ENCODE measurements at places on chromosomes 7 and 10. TPM values are rescaled to one million over a fixed set of nuclear protein-coding genes. Genes with fewer than 3 reads are reported as not detected.

DNA sequence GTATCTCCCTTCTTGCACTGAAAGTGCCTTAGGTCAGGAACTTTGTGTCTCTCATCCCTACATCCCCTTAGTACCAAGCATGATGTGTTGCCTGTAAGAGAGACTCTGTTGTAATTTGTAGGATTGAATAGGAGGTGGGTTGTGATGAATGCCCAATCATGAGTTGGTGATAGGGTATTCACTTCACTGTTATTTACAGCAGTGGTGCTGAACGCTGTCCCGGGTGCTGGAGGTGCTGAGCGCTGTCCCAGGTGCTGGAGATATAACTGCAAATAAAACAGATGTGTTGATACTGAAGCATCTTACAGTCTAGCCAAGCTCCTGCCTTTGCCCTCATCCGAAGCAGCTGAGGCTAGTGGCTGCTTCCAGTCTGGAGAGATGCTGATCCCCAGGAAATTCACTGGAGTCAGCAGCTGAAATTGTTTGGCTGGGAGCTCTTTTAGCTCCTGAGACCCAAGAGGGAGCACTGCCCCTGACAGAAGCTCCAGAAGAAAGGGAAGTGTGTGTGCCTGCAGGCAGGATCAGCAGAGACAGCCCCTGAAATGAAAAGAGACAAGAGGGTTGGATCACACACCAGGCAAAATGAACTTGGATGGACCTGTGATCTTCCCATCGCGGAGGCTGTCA lies 183.4 kb downstream of the SORCS3 start:
- H3K36me3 ChIP-seq = peaks cover 11% of the 10 kb centered on the region
- H3K27me3 ChIP-seq = no peaks in the 10 kb centered on the region
- H3K27ac ChIP-seq = no peak overlapping the region
- no peaks in the 10 kb centered on the region for H3K4me1 ChIP-seq

DNA sequence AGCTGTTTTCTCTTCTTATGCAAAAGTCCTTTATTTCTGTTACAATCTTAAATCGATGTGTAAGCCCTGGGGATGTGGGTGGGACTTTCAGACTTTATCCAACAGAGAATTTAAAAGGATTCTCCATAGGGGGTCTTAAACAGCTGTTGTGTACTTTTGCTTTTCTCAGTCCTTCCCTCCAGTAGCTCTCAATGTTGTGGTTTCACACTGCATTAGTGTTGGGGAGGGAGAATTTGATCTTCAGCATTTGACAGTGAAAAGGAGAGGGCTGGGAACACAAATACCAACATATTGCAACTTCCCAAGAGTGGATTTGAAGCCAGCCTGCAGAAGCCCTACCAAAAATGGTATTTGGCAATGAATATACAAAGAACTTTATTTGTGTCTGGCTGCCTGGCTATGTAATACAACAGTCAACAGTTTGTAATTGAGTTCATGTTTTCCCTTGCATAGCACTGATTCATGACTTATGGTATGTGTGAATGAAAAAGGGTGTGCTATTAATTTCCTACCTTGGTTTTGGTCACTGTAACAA lies 80.1 kb upstream of the CAPZA2 start:
- H3K27me3 ChIP-seq = no peaks in the 10 kb centered on the region
- H3K4me3 ChIP-seq = no peak overlapping the region
- H3K36me3 ChIP-seq = no peaks in the 10 kb centered on the region
- DNase-seq = no peak
- H3K27ac ChIP-seq = no peak overlapping the region
- H3K4me1 ChIP-seq = no peaks in the 10 kb centered on the region

Gene TEX36
- not detected for polyA plus RNA-seq

DNA sequence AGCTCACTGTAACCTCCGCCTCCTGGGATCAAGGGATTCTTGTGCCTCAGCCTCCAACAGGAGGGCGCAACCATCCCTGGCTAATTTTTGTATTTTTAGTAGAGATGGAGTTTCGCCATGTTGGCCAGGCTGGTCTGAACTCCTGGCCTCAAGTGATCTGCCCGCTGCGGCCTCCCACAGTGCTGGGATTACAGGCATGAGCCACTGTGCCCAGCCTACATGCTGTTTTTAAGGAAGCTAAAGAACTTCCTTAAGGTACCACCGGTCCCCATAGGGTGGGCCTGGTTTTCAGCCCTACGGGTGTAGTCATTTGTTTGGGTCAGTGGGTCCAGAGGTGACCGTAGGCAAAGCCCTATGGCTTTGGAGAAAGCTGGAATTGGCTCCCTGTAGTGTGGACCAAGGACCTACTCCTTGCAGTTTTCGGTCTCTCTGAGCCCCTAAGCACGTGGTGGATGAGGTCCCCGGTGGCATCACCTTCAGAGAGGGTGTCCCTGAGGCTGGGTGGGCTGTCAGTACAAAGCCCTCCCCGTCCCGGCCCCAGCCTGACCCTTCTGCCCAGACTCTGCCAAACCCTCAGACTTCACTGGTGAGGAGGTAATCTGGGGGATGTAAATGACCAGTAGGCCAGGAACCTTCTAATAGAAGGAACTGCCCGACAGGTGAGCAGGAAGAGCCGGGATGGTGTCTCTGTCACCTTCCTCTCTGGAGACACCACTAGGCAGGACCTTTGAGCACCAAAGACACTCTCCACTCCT lies 30.5 kb downstream of the ANXA11 start:
- peaks cover 79% of the 10 kb centered on the region for H3K4me1 ChIP-seq
- peak overlapping the region; percentile 64 for H3K27ac ChIP-seq
- DNase-seq = no peak
- no peaks in the 10 kb centered on the region for H3K27me3 ChIP-seq

GRCh38 chr7:150727381-150727780 lies 9.8 kb upstream of the GIMAP5 start:
- no peaks in the 10 kb centered on the region for H3K27me3 ChIP-seq
- no peak for DNase-seq
- peaks cover 36% of the 10 kb centered on the region for H3K4me1 ChIP-seq
- H3K36me3 ChIP-seq = peaks cover 49% of the 10 kb centered on the region
- no peak overlapping the region for H3K4me3 ChIP-seq

GRCh38 chr7:28556671-28557070 lies 144.4 kb downstream of the CREB5 start:
- H3K27me3 ChIP-seq = peaks cover 15% of the 10 kb centered on the region
- DNase-seq = no peak
- H3K27ac ChIP-seq = no peak overlapping the region
- H3K36me3 ChIP-seq = no peaks in the 10 kb centered on the region

DNA sequence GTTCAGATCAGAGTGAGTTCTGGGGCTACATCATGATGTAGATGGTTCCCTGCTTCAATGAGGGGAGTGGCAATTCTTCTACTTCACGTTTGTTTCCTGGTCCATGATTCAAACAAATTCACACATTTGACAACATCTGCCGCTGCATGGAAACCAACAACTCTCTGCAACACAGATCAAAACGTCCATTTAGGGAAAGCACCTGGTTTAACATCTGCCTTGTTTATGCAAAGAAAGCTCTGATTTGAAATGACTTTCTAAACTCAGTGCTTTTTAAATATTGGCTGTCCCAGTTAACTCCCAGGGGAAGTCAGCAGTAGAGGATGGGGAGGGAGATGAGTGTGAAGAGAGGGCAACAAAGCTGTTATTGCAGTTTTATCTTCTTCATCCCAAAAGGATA lies 93.8 kb downstream of the GAD2 start:
- H3K36me3 ChIP-seq = no peaks in the 10 kb centered on the region
- no peak overlapping the region for H3K4me3 ChIP-seq
- no peaks in the 10 kb centered on the region for H3K4me1 ChIP-seq
- H3K27me3 ChIP-seq = peaks cover 55% of the 10 kb centered on the region
- H3K27ac ChIP-seq = no peak overlapping the region

GRCh38 chr7:24227603-24228359 lies 56.2 kb upstream of the NPY start:
- H3K36me3 ChIP-seq = peaks cover 7% of the 10 kb centered on the region
- peak overlapping the region; percentile 30 for H3K27ac ChIP-seq
- DNase-seq = peak; percentile 0
- H3K4me3 ChIP-seq = peak overlapping the region; percentile 38
- H3K4me1 ChIP-seq = peaks cover 22% of the 10 kb centered on the region

Gene RPP38
- 21.3 TPM for polyA plus RNA-seq

DNA sequence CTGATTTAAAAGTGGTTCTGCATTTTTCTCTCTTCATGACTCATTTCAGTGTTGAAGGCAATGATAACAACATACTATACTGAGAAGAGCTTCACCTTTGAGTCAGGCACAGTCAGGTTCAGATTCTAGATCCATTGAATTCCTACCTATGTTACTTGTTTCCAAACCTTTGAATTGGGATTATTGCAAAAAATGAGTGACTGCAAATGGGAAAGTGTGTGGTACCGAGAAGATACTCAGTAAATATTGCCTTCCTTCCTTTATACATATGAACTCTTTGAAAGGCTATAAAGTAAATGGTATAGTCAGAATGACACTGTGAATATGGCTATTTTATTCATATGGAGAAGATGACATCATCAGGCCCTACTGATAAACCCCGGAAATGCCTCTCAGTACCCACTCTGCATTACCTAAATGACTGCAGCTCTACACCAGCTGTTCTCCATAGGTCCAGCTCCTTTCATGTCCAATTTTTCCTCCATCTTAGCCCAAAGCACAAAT lies 66.7 kb upstream of the FGL2 start:
- no peak overlapping the region for H3K4me3 ChIP-seq
- no peaks in the 10 kb centered on the region for H3K27me3 ChIP-seq
- H3K4me1 ChIP-seq = no peaks in the 10 kb centered on the region

GRCh38 chr7:46970476-46970875 lies 611.4 kb downstream of the TNS3 start:
- no peak for DNase-seq
- H3K36me3 ChIP-seq = no peaks in the 10 kb centered on the region
- no peak overlapping the region for H3K4me3 ChIP-seq
- no peaks in the 10 kb centered on the region for H3K27me3 ChIP-seq

DNA sequence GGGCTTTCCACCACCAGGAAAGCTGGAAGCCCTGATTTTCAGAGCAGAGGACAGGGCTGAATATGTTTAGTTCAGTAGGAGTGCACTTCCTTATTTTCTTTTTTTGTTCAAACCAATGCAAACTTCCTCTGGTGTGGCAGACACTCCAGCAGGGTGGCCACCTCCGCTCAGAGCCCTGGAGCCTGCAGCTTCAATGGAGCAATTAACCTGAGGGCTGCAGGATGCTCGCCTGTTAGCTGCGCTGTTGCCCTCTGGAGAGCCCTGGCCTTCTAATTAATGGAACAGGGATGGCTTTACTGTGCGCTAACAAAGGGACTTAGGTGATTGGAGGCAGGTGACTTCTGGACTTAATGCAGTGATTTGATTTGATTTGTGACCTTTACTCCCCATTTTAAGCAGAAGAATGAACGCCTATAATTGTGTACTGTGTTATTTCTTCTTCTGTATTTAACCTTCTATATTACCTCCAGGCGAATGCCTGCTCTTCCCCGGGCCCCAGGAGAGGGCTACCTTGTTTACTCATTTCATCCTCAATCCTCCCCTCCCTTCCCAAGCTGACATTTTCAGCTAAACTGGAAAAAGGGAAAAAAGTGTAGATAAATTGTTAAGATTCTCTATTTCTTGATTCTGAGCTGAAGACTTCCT lies 123.0 kb upstream of the CTBP2 start:
- no peak overlapping the region for H3K4me3 ChIP-seq
- H3K27me3 ChIP-seq = peaks cover 53% of the 10 kb centered on the region
- H3K36me3 ChIP-seq = no peaks in the 10 kb centered on the region
- DNase-seq = no peak

Gene CCDC136
- 0.43 TPM for polyA plus RNA-seq

Gene TWIST1
- polyA plus RNA-seq = not detected

DNA sequence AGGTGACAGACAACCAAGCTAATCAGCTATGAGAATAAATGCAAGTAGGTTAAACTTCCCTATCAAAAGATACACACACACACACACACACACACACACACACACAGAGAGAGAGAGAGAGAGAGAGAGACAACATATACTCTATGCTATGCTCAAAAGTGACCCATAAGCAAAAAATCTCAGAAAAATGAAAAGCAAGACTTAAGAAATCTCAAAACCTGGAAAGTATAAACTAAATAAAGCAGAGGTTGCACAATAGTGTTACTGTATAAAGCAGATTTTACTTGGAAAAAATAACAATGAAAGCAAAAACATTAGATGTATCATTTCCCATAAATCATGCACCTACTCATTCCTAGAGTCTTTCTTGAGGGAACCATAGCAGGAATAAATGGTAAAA lies 221.5 kb downstream of the INHBA start:
- no peaks in the 10 kb centered on the region for H3K36me3 ChIP-seq
- H3K27ac ChIP-seq = no peak overlapping the region
- H3K27me3 ChIP-seq = no peaks in the 10 kb centered on the region
- H3K4me3 ChIP-seq = no peak overlapping the region

GRCh38 chr10:126468467-126468866 lies 80.2 kb upstream of the ADAM12 start:
- H3K4me1 ChIP-seq = peaks cover 9% of the 10 kb centered on the region
- H3K36me3 ChIP-seq = no peaks in the 10 kb centered on the region
- H3K27ac ChIP-seq = no peak overlapping the region
- H3K27me3 ChIP-seq = peaks cover 19% of the 10 kb centered on the region

DNA sequence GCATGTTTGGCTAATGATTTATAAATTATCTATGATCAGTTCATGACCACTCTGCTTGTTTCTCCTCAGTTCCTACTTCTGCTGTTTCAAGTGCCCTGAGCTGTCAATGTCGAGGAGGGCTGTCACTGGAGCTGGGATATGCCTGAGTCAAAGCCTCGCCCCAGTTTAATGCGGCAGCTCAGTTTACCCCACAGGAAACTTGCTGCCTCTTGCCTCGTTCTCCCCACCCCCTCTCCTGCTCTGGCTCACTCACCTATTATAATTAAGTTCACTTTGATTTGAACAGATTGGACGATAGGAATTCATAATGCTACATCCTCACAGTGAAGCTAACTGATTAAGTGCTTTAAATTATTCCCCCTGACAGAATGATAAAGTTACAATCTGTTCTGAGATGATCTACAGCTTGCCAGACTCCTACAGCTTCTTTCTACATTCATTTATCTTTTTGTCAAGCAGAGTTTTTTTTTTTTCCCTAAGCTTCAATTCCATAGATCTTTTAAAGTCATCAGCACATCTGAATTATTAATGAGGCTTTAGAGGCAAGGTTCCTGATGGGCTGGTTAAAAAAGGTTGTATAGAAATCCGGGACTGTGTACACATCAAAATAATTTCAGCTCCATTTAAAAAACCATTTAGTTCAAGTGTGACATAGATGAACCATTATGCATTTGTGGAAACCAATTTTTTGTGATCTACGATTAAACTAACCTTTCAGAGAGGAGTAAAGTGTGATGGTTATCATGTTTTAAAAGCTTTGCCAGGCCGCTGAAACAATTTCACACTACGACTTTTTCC lies 758.3 kb downstream of the KCNMA1 start:
- H3K27ac ChIP-seq = no peak overlapping the region
- H3K36me3 ChIP-seq = no peaks in the 10 kb centered on the region
- H3K4me1 ChIP-seq = peaks cover 19% of the 10 kb centered on the region
- DNase-seq = no peak

DNA sequence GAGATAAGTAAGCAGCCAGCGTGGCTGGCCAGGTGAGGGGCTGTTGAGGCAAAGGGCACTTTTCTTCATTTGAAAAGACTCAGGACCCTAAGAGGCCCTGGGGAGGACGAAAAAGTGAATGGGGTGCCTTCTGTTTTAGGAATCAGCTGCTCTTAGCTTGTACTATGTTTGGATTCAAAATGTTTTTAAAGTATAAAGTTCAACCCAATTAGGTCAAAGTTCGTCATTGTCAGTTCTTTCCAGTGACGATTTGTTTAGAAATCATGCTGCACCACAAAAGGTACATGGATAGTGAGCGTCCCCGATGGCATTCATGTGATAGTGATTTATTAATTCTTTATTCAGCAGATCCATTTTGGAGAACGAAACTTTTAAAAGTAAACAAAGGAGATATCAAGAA lies 338.2 kb downstream of the SDK1 start:
- no peak for DNase-seq
- peaks cover 29% of the 10 kb centered on the region for H3K27me3 ChIP-seq
- H3K36me3 ChIP-seq = no peaks in the 10 kb centered on the region
- H3K4me3 ChIP-seq = no peak overlapping the region
- H3K4me1 ChIP-seq = no peaks in the 10 kb centered on the region

- H3K36me3 ChIP-seq = no peaks in the 10 kb centered on the region
- H3K27ac ChIP-seq = no peak overlapping the region
- H3K4me3 ChIP-seq = no peak overlapping the region
- peaks cover under 1% of the 10 kb centered on the region for H3K27me3 ChIP-seq
These were observed 32.1 kb upstream of the A1CF start for GRCh38 chr10:50917486-50917885.

Data from naive thymus-derived CD8-positive, alpha-beta T cell (primary cell).